ENCODE measurements at places on chromosomes 6 and 20. TPM values are rescaled to one million over a fixed set of nuclear protein-coding genes. Genes with fewer than 3 reads are reported as not detected.

DNA sequence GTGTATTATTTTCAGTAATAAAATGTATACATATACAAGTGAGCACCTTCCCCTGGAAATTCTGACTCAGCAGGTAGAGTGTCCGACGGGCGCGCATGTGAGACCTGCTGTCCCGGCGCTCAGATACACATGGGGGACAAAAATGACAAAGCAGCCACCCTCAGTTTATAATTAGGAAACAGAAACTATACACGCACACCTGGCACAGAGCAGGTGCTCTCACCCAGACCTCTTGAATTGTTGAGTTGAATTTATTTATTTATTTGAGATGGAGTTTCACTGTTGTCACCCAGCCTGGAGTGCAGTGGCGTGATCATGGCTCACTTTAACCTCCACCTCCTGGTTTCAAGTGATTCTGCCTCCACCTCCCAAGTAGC lies 180.4 kb downstream of the ZDHHC14 start:
- no peak for ATAC-seq

DNA sequence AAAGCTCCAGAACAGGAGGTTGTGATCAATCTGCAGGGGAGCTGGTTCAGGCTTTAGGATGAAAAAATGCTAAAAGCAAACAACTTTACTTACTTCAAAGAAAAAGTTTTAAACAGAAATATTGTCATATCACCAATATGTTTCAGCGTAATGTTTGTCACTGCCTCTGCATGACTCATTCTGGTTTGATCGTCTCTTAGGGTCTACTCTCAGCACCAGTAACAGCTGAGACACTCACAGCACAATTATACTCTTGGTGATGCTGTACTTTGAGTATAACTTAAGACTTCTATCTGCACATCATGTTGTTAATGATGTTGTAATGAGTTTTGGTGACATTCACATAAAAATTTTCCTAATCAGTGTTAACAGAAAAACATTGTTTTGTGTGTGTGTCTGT lies 665.4 kb downstream of the EPM2A start:
- ATAC-seq = no peak

DNA sequence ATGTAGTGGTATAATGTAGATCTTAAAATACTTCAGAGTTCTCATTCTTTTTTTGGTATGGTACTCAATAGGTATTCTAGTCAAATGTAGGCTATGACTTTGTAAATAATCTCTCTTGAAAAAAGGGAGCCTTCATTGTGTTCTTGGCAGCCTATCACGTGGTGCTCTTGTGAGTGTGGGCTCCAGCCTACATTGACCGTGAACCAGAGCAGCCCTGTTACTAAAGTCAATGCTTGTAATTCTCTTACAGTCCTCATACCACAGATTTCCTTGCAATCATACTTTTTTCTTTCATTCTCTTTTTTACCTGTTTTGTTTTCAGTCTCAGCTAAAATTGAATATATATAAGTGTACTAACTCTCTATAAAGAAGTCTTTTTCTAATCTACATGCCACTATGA lies 31.1 kb downstream of the ARID1B start:
- peak; percentile 24 for ATAC-seq

DNA sequence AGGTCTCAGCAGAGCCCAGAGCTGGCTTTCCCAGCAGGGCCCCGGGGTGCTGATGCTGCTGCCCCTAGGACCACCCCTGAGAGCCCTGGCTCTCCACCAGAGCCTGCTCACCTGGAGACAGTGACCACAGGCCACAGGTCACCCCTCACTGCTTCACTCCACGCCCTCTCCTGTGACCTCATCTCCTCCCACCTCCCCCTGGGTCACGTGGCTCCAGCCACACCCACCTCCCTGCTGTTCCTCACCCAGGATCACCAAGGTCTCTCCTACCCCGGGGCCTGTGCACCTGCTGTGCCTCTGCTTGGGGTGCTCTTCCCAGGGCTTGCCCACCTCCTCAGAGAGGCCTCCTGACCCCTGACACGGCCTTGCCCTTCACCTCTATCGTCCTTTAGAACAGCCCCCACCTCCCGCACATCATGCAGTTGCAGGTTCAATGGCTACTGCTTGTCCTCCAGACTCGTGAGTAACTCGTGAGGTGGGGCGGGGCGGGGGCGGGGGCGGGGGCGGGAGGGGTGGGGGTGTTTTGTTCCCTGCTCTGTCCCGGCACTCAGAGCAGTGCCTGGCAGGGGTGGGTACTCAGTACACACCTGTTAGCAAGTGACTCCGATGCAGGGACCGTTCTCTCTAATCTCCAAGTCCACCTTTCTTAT lies 468.0 kb downstream of the PREX1 start:
- ATAC-seq = no peak

DNA sequence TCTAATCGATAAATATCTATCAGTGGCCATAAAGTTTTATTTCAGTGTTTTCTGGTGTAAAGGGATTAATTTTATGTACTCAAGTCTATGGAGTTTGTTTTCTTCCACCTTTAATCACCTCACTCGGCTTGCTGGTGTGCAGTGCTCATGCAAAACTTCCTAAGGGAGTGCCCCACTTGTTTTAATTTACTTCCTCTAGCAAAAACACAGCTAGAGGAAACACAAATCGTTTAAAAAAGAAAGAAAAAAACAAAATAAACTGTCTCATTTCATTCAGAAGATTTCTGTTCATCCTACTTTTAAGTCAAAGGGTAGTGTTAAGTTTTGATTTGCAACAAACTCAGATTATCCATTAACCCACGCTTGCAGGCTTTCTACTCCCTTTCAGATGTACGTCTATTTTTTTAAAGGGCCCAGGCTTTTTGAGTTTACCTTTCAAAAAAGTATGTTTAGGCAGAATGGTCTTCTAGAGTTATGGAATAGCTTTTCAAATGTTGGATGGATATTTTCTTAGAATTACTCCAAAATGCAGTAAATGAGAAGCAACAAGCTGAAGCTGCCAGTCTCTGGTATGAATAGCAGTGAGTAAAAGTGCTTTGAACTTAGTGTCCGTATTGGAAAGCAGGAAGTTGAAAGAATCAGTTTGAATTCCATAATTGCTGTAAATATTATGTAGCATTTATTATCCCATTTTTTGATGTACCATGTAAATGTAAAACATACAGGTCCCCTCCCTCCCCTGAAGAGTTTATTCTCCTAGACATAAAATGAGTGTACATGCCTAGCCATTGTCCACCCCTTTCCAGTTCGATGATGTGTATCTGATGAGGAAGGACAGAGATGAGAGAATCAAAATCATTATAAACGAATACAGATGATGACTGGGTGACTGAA lies 113.3 kb downstream of the SLC16A10 start:
- no peak for ATAC-seq

The METTL24 gene
- total RNA-seq = 1.1 TPM

The TFAP2C gene
- total RNA-seq = 53.8 TPM

The GINM1 gene
- total RNA-seq = 21.0 TPM

The RAD21L1 gene
- total RNA-seq = not detected

The B3GAT2 gene
- 18.4 TPM for total RNA-seq

All from motor neuron (in vitro differentiated cells).